ENCODE measurements at places on chromosomes 3 and 15.
A peak's percentile ranks its signal among the peaks of the same experiment; 100 is the strongest.

- DNase-seq = no peak
Measured at GRCh38 chr15:95996494-95996893, 334.0 kb upstream of the NR2F2 start.

DNA sequence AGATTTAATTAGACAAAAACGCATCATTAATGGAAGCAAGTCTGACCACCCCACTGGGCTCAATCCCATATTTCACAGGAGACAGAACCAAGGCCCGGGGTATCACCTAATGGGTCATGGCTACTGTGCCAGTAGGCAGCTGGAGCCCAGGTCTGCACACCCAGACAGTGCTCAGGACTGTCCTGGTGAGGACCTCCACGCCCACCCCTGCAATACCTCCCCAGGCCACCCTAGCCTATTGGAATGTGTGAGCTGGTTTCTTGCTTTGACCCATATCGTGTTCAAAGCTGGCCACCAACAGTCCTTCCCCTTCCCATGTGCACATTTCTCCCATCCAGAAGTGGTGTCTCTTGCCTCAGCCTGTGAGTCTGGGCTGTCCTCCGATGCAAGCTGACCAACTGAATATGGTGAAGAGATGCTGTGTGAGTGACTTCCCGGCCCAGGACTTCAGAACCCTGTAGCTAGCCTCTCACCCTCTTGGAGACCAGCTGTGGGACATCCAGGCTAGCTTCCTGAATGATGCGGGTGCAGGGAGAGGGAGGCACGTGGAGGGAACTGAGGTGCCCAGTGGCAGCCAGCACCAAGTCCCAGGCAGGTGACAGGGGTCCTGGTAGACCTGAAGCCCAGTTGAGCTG is 19.1 kb downstream of the SLC6A20 start:
- no peak for DNase-seq

DNA sequence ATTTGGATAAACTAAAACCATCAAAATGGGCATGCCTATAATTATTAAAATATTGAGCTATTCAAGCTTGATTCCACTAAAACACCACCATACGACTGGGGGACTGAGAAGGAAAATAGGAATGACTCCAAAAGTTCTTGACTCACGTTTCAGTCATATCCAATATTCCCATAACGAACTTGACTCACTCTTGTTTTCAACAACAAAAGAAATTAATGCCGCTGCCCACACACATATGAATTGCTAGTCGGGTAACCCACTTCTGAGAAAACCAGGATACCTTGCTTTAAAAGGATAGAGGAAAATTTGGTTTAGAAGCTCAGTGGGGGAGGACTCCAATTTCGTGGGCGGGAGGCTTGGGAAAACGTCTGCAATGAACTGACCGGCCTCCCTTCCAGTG is 5.2 kb downstream of the HTR3C start:
- no peak for DNase-seq

DNA sequence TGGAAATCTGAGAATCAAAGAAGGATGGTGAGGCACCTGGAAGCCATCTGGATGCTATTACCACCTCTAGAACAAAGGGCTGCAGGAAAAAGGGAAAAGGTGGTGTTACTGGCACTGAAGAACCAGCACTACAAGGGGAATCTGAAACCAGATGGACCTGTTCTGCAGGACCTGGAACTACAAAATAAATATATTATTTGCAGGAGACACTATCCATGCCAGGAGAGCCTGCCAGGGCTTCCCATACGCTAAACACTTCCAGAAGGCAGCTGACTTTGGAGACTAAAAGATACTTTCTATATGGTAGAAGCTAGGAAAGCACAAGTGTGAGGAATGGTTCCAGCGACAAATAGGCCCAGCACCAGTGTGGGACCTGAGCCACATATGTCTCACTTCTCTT is 83.4 kb upstream of the POU1F1 start:
- no peak for DNase-seq

DNA sequence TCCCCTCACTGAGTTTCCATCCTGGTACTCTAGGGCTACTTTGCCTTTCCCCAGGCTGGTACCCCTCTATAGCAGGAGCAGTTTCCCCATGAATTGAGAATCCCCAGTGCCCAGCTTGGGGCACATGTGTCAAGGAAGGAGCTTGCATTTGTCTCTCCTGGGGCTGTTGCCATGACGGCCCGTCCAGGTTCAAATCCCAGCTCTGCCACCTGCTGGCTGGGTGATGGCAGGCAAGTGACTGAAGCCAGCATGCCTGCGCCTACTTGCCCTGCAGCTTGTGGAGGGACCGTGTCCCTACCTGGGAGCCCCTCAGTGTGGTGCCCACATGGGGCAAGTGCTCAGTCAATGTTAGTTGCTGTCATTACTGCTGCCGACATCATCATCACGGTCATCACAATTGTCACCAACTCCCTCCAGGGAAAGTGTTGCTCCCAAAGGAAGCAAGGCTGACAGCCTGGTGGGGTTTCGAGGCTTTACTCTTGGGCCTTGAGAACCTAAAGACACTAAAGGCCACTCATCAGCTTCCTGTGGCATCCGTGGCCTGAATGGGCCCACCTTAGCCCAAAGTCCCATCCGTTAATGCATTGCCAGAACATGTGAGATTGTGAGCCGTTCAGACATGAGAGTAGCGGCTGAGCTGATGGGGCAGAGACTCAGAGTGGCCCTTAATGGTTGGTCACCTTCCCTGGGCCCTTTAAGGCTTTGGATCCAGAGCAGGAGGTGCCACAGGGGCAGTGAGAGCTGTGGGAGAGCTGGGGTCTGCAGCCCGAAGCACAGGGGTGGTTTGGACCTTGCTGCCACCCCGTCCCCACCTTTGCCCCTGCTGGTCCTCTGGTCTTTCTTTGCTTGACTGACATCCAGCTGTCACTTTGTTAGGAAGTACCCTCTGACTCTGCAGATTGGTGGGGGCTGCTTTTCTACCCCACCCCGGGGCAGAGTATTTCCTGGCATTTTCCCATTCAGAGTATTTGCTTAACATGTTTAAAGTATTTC is 144.4 kb downstream of the DNAJB8 start:
- peak; percentile 9 for DNase-seq

DNA sequence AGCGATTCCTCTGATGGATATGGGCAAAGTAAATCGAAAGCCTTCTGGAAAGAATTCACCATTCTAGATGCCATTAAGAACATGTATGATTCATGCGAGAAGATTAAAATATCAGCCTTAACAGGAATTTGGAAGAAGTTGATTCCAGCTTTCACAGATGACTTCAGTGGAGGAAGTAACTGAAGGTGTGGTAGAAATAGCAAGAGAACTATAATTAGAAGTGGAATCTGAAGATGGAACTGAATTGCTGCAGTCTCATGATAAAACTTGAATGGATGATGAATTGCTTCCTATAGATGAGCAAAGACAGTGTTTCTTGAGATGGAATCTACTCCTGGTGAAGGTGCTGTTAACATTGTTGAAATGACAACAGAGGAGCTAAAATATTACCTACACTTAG is 30.1 kb upstream of the TBC1D23 start:
- no peak for DNase-seq

DNA sequence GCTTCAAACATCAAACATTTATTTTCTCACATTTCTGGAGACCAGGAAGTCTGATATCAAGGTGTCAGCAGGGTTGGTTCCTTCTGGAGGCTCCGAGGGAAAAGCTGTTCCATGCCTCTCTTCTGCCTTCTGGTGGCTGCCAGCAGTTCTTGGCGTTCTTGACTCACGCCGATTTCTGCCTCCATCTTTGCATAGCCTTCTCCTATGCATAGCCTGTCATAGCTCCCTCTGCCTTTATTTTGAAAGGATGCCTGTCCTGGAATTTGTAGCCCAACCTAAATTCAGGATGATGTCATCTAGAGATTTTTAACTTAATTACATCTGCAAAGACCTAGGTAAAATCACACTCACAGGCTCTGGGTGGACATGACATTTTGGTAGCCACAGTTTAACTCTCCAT is 70.4 kb downstream of the RGMA start:
- no peak for DNase-seq

DNA sequence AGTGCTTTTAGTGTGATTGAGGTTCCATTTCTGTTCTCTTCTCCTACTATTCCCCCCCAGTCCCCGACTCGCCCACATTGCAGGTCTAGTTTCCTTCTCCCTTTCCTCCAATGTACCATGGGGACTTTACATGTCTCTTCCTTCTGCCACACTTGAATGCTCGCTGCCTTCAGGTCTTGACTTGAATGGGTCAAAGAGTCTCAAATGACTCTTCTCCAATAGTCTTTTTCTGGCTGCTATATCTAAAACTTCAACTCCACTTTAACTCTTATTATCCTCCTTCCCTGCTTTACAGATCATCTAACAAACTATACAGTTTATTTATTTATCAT is 213.9 kb upstream of the SLC2A2 start:
- DNase-seq = no peak

- DNase-seq = no peak
Measured at GRCh38 chr3:194856296-194856695, 170.6 kb downstream of the FAM43A start.

GRCh38 chr15:80578206-80578595 is 116.9 kb upstream of the ABHD17C start:
- DNase-seq = no peak

GRCh38 chr3:18245721-18246120 is 179.4 kb downstream of the SATB1 start:
- no peak for DNase-seq

DNA sequence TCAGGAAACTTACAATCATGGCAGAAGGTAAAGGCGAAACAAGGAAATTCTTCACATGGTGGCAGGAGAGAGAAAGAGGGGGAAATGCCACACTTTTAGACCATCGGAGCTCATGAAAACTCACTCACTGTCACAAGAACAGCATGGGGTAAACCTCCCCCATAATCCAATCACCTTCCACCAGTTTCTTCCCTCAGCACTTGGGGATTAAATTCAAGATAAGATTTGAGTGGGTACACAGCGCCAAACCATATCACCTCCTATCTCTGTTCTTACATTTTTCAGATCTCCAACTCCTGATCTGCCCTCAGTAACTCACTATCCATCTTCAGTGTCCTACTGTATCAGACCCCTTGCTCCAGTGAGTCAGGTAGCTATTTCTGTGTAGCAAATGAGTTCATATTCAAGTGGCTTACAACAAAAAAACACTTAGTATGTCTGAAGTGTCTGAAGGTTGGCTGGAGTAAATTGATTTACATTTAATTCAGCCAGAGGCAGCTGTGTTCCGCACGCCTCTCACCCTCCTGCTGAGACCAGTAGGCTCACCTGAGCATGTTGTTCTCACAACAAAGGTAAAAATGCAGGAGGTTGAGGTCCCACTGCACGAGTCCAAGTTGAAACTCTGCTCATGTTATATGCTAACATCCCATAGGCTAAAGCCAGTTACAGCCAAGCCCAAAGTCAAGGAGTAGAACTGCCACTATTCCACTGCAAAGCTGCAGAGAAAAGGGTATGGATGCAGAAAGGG is 180.7 kb upstream of the LMCD1 start:
- no peak for DNase-seq

DNA sequence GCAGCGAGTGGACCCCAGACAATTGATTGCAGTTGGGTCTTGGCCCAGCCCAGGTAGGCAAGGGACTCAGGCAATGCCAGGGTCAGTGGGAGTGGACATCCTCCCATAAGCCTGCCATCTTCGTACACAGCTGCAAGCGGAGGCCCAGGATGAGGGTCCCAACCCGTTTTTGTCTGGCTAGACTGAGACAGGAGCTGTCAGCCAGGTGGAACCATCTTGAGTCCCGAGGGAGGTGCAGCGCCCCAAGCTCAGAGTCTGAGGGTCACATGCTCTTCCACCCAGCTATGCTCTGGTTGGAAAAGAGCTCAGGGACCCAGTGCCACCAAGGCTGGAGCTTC is 22.6 kb upstream of the IP6K2 start:
- no peak for DNase-seq

DNA sequence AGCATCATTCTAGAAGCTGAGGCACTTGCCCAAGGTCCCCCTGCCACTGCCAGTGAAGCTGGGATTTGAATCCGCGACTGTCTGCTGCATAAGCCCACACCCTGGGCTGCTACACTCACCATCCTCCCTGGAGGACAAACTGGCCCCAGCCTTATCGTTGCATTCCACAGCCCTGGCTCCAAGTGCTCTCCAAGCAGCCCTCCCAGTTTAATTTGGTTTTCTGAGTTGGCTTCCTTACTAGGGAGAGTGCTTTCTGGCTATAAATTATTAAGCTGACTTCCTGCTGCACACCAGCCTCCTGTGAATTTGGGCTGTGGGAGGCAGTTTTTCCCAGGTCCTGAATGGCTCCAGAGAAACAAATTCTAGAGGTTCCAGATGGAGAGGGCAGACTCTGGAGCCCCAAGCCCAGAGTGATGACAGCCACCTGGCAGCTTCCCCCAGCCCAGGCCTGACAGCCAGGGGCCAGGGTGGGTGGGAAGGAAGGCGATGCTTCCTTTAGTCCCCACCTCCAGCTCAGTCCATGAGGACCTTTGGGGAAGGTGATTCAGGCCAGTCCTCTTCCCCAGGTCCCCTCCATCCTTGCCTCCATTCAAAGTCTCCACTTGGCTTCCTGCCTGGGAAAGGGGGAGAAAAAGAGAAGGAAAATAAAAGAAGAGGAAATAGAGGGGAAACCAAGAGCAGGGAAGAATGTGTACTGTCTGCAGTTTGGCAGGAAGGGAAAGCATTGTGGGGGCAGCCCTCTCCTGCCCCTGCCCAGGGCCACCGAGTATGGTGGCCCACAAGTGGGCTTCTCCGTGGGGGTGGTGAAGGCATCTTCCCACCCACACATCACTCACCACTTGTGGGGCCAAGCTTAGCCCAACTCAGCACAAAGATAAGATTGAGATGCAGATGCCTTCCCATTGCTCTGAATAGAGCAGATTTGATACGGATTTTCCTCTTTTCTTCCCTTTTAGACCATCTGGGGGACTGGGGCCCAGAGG is 69.6 kb downstream of the SEMA5B start:
- no peak for DNase-seq

- no peak for DNase-seq
Measured at GRCh38 chr3:58452176-58452575, 18.5 kb upstream of the PDHB start.

- no peak for DNase-seq
Measured at GRCh38 chr3:120497818-120498217, 47.0 kb upstream of the FSTL1 start.

- no peak for DNase-seq
Measured at GRCh38 chr15:26376243-26376642, 396.6 kb downstream of the GABRB3 start.

DNA sequence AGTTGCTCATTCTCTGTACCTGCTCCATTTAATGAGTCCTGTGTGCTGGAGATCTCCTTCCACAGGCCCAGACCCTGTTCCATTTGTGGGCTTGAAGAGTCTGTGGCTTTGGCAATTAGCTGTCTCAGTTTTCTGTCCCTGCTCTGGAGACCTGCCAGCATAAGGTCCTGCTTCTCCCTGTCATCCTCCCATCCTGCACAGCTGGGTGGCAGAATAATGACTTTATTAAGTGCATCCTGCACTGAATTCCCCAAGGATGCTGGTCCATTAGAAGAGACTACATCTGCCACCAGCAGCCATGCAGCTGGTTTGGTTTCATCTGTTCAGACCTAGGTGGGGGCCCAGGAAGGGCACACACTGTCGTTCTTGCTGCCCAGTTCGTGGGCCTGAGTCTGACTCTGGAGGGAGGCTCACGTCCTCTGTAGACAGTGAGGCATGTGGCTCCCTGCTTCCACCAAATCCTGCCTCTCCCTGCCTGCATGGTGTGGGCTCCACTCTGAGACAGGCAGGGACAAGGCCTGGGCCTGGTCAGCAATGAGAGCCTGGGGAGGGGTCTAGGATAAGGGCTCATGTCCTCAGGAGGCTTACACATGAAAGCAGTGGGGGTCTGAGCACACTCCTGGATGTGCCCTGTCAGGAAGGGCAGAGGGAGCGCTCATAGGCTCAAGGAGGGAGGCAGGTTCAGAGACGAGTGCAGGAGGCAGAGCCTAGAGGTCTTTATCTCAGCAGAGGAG is 78.4 kb upstream of the PRR23E start:
- no peak for DNase-seq
